ENCODE measurements at places on chromosomes 16 and 17. TPM values are rescaled to one million over a fixed set of nuclear protein-coding genes. Genes with fewer than 3 reads are reported as not detected.

DNA sequence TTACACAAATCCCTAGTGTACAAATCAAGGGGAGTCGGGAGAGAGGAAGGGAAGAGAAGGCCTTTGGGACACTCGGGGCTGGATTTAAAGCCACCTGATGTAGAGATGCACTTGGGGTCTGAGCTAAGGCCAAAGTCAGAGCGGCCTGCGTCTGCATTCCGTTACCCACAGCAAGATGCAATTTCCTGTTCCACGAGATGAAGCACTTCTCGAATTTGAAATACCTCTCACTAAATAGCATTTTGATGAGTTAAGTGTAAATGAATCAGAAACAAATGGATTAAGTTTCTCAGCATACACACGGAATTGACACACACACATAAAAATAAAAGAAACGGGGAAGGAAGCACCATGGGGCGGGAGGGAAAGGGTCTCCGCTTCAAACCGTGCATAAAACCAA lies 386.0 kb downstream of the SOX9 start:
- no peak for DNase-seq

- DNase-seq, result no peak
Measured at GRCh38 chr17:32755045-32755805, 121.7 kb downstream of the MYO1D start.

DNA sequence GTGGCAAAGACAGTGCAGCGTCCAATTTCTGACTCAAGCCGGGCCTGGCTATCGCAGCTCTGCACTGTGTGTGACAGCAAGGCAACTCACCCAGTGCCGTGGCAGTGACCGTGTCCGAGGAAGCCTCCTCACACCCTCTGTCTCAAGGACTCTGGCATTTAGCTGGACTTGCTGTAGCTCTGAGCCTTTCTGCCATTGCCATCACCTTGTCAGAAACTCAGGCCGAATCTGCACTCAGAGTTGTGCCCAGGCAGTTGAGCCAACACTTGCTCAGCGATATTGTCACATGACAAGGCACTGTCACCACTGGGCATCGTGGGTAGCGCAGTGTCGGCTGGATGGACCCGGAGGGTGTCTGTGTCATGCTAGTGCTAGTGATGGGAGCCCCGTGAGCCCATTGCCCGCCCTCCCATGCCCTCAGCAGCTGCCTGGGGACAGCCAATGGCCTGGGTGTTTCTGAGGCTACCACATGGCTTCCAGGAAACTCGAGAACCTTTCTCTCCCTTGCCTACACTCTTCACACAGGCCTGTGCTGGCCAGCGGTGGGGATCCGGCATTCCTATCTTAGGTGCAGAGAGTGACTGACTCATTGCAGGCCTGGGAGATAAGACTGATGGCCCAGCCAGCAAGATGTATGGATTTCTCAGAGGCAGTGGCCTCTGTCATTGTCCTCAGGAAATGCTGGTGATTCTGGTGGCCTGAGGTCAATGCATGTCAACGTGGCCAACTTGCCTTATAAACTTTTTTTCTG lies 22.1 kb upstream of the STH start:
- no peak for DNase-seq

GRCh38 chr17:38873640-38874380 lies 4.0 kb downstream of the LASP1 start:
- DNase-seq, result no peak

- DNase-seq, result no peak
Measured at GRCh38 chr16:608019-608418, 18.2 kb downstream of the RAB40C start.

- no peak for DNase-seq
Measured at GRCh38 chr17:77857613-77858012, 100.9 kb upstream of the TNRC6C start.

GRCh38 chr17:50125420-50125997 lies 4.5 kb downstream of the SAMD14 start:
- DNase-seq, result no peak

DNA sequence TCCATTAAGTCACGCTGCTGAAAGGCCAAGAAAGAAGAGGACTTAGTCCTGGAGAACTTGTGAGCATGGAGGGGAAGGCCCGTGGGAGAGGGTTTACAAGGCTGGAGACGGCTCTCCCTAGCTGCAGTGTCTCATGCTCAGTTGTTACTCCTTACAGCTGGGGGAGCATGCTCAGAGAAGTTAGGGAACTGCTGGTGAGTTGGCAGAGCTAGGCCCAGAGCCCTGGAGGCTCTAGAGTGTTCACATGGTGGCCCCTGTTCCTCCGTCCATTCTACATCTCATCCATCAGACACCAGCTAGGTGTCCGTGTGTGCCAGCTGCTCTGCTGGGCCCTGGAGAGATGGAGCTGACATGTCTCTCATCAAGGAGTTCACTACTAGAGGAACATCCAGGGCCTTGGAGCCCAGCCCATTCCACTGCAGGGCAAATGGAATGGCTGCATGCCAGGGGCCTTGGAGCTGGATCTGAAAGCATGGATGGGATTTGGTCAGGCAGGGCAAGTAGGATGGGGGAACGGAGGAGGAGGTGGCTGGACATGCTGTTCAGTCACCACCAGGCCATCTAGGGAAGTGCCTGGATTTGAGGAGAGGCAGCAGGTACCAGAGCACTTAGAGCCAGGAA lies 6.3 kb downstream of the XYLT2 start:
- DNase-seq, result no peak

DNA sequence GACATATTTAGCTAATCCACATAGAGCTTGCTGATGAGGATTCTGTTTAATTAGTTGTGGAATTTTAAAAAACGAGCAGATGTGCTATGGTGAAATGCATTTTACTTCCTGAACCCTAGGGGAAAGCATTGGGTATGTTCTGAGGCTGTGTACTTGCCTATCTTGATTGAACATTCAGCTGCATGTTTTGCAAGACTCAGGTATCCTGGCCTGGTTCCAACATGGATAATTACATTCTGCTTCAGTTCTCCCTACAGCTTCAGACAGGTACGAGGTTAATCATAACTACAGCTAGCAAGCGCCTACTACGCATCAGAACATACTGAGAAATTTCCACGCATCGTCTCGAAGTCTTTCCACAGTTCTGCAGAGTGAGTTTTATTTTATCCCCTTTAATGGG lies 77.0 kb downstream of the HS3ST2 start:
- no peak for DNase-seq

DNA sequence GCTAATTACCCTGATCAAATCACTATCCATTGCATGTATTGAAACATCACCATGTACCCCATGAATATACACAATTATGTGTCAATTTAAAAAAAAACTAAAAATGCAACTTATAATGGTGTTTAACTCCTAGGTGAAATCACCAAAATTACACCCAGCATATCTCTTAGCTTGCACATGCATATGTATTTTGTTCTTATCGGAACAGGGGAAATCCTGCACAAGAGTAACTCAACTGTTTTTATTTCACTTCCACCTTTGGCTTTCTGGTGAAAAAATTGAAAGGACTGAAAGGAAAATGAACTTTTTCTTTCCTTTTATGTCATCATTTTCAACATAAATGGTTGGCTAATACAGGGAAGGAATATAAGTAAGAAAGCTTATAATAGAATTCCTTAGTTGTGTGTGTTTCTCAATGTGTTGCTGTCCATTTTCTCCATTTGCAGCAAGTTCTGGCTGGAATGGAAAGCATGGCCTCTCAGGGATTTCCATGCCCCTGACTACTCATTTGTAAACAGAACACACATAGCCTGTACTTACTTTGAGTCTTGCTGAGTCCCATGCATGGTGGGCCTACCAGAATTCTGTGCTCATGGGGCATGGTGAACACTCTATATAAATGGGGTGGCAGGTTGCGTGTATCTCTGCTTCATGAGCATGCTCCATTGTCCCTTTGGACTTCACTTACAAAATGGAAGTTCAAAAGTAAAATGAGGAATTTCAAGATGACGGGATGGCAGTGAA lies 462.0 kb downstream of the HS3ST3B1 start:
- no peak for DNase-seq

GRCh38 chr17:28744972-28745785 lies 1.4 kb downstream of the TRAF4 start:
- no peak for DNase-seq

DNA sequence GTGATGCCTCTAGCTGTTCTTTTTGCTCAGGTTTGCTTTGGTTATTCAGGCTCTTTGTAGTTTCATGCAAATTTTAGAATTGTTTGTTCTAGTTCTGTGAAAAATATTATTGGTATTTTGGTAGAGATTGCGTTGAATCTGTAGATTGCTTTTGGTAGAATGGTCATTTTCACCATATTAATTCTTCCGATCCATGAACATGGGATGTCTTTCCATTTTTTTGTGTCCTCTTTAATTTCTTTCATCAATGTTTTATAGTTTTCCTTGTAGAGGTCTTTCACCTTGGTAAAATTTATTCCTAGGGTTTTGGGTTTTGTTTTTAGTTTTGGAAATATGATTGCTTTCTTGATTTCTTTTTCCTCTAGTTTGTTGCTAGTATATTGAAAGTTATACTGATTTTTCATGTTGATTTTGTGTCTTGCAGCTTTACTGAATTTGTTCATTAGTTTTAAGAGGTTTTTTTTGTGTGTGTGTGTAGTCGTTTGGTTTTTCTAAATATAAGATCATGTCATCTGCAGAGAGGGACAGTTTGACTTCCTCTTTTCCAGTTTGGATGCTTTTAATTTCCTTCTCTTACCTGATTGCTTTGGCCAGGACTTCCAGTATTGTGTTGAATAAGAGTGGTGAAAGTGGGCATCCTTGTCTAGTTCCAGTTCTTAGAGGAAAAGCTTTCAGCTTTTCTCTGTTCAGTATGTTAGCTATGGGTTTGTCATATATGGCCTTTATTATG lies 42.4 kb downstream of the NSRP1 start:
- no peak for DNase-seq

GRCh38 chr17:50275279-50275678 lies 1.0 kb downstream of the TMEM92 start:
- DNase-seq, result no peak

GRCh38 chr17:77369544-77369971 lies 228.8 kb downstream of the SEC14L1 start:
- DNase-seq, result no peak

DNA sequence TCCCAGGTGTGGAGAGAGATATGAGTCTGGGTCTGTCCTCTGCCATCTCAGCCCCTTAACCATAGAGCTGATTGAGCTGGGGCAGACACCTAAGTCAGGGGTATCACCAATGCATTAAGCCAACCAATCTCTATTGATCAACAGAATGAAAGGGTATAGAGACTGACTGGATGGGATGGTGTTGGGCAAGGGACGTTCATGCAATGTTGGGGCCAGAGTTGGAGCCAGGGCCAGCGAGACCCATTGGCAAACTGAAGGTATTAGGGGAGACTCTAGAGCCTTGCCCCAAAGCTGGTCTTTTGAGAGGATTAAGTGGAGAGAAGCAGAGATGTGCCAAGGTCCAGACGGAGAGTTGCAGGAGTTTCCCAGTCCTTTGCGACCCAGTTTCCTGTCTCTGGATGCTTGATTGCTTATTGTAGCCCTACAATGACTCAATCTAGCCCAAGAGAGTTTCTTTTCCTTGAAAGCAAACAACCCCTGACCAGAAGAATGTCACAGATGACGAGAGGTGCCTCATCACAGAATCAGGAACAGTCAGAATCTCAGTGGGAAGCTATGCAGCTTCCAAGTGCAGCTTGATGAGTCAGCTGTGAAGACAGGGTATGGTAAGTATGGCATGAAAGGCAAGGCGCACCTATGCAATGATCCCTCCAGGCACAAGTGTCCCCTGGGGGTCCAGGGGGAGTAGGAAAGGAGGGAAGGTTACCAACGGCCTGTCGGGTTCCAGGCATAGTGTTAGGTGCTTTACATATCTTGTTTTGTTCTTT lies 137.2 kb downstream of the UTP18 start:
- DNase-seq, result no peak

DNA sequence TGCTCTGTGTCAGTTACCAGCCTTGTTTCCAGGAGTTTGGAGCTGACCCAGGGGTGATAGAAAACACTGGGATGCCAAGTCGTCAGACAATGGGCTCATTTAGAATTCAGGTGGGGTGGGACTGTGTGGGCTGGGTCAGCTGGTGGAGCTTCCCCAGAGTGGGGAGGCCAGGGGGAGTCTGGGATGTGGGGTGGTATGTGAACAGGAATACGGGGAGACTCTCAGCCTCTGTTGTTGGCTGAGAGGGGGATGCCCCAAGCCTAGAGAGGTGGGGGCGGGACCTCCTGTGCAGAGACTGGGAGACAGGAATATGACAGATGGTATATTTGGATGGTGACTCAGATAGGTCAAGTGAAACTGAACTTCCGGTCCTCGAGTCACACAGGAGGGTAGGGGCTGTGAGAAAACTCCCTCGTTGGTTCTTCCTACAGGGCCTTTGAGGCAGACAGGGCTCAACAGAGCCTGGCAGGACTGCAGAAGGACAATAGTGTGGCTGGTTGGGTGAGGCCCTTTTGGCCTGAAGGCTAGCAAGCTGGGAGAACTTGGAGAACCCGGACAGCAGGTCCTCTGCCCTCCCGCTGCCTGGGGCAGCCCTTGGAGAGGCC lies 23.7 kb downstream of the CDH1 start:
- no peak for DNase-seq

GRCh38 chr17:36849871-36850348 lies 87.4 kb upstream of the LHX1 start:
- no peak for DNase-seq

- DNase-seq, result no peak
Measured at GRCh38 chr17:1957037-1957436, 68.1 kb downstream of the RTN4RL1 start.

GRCh38 chr17:8839410-8839935 lies 28.0 kb downstream of the PIK3R6 start:
- no peak for DNase-seq

GRCh38 chr16:90081606-90081970 lies 4.5 kb upstream of the PRDM7 start:
- DNase-seq, result no peak

DNA sequence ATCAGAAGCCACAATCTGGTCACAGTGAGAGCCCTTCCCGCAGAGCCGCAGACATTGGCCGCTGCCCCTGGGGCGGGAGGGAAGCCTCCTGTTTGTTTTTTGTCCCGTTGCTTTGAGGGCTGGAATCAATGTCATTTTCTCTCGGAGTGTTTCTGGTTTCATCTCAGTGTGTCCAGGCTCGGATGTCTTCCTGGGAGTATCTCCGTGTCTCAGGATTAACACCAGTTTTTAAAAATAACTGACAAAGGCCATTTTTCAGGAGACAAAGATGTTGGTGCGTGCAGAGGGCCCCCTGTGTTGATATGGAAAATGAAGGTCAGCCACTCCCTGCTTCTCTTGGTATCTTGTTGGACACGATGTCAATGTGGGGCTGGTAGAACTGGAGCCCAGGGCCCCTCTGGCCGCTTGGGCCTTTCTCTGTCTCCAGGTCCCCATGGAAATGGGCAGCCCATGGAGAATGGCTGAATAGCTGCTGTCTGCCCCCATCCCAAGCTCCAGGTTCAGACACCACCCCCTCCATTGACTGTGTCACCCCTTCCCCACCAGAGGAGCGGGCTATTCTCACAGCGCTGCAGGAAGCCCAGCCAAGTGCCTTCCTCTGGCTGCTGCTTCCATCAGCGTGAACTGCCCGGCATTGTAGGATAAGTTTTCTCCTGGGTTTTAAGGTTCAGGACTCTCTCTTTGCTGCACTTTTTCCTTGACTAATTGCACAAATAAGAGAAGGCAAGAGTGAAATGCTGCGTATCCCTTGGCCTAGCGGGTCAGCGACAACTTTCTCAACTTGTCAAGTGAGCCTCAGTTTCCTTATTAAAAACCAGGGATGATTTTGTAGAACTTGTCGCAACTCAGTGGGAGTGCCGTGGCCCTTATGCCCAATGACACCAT lies 72.2 kb upstream of the METTL9 start:
- DNase-seq, result no peak

NME2 gene
- total RNA-seq, result 219 TPM

RUNDC3A gene
- 0.55 TPM for total RNA-seq

RNF112 gene
- 0.25 TPM for total RNA-seq

CEP295NL gene
- total RNA-seq, result 2.9 TPM

DHX8 gene
- total RNA-seq, result 103 TPM

HOXB3 gene
- total RNA-seq, result 4.6 TPM

YBX2 gene
- not detected for total RNA-seq

ACSM5 gene
- total RNA-seq, result not detected

HSD17B2 gene
- total RNA-seq, result not detected

ATAD5 gene
- 2.7 TPM for total RNA-seq

MYH11 gene
- 0.22 TPM for total RNA-seq
